CD4-positive, CD25-positive, alpha-beta regulatory T cell (primary cell): ENCODE measurements at places on chromosomes 16 and 17. TPM values are rescaled to one million over a fixed set of nuclear protein-coding genes. Genes with fewer than 3 reads are reported as not detected.

GRCh38 chr16:54422159-54422558 is 135.6 kb upstream of the IRX3 start:
- no peak overlapping the region for H3K27ac ChIP-seq
- no peaks in the 10 kb centered on the region for H3K36me3 ChIP-seq
- no peaks in the 10 kb centered on the region for H3K4me1 ChIP-seq
- H3K27me3 ChIP-seq = no peaks in the 10 kb centered on the region

GRCh38 chr17:76562734-76563148 is 22.9 kb downstream of the PRCD start:
- H3K4me3 ChIP-seq = no peak overlapping the region
- H3K27me3 ChIP-seq = no peaks in the 10 kb centered on the region
- peaks cover 39% of the 10 kb centered on the region for H3K36me3 ChIP-seq
- peaks cover 42% of the 10 kb centered on the region for H3K4me1 ChIP-seq
- no peak overlapping the region for H3K27ac ChIP-seq

DNA sequence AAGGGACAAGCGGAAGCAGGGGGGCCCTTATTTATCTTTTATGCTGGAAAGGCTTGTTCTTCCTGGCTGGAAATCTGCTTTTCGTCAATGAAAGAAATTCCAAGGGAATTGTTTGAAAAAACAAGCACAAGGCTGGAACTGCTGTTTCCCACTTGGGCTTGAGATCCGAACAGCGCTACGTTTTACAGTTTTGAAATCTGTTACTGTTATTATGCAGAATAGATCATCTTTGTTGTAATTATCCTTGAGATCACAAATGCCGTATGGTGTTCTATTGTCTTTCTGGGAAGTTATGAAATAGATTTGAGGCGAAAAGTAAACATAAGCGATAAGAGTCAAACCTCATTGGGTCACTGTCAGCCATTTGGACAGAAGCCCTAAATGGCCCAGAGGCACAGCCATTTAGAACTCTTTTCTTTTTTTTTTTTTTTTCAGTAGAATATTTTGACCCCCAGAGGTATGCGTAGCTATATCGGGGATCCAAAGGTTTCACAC is 223.3 kb downstream of the IRX3 start:
- H3K27me3 ChIP-seq = no peaks in the 10 kb centered on the region
- DNase-seq = no peak
- H3K4me3 ChIP-seq = no peak overlapping the region
- no peaks in the 10 kb centered on the region for H3K36me3 ChIP-seq
- H3K27ac ChIP-seq = no peak overlapping the region

DNA sequence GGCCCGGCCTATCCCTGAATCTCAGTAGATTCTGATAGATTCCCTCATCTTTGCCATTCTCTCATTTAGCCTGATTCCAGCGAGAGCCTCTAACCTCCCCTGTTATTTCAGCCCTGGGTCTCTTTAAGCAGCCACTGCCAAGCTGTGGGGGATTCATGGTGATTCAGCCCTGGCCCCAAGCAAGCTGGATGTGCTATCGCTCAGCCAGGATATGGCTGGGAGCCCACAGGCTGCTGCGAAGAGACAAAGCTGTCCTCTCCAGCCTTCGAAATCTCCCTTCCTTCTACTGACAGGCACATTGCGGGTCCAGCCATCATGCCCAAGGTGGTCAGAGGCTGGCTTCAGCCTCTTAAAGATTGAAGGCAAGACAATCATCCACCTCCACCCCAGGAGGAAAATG is 394.1 kb downstream of the SOX9 start:
- DNase-seq = no peak
- H3K27me3 ChIP-seq = no peaks in the 10 kb centered on the region
- H3K36me3 ChIP-seq = no peaks in the 10 kb centered on the region

- no peak overlapping the region for H3K27ac ChIP-seq
- no peak for DNase-seq
- no peak overlapping the region for H3K4me3 ChIP-seq
- no peaks in the 10 kb centered on the region for H3K4me1 ChIP-seq
- no peaks in the 10 kb centered on the region for H3K36me3 ChIP-seq
- no peaks in the 10 kb centered on the region for H3K27me3 ChIP-seq
Measured at GRCh38 chr16:7452090-7452489, 119.4 kb downstream of the RBFOX1 start.

GRCh38 chr16:88511060-88511459 is 58.0 kb downstream of the ZFPM1 start:
- DNase-seq = no peak
- peaks cover 1% of the 10 kb centered on the region for H3K36me3 ChIP-seq
- no peak overlapping the region for H3K27ac ChIP-seq
- H3K27me3 ChIP-seq = no peaks in the 10 kb centered on the region
- H3K4me3 ChIP-seq = no peak overlapping the region

GRCh38 chr17:78815696-78816095 is 24.9 kb downstream of the USP36 start:
- H3K36me3 ChIP-seq = peaks cover 81% of the 10 kb centered on the region
- no peak for DNase-seq
- H3K27me3 ChIP-seq = no peaks in the 10 kb centered on the region
- H3K27ac ChIP-seq = no peak overlapping the region

GRCh38 chr17:83065660-83066542 is 13.5 kb upstream of the METRNL start:
- H3K4me3 ChIP-seq = no peak overlapping the region
- H3K27ac ChIP-seq = no peak overlapping the region
- no peaks in the 10 kb centered on the region for H3K36me3 ChIP-seq
- H3K27me3 ChIP-seq = no peaks in the 10 kb centered on the region

DNA sequence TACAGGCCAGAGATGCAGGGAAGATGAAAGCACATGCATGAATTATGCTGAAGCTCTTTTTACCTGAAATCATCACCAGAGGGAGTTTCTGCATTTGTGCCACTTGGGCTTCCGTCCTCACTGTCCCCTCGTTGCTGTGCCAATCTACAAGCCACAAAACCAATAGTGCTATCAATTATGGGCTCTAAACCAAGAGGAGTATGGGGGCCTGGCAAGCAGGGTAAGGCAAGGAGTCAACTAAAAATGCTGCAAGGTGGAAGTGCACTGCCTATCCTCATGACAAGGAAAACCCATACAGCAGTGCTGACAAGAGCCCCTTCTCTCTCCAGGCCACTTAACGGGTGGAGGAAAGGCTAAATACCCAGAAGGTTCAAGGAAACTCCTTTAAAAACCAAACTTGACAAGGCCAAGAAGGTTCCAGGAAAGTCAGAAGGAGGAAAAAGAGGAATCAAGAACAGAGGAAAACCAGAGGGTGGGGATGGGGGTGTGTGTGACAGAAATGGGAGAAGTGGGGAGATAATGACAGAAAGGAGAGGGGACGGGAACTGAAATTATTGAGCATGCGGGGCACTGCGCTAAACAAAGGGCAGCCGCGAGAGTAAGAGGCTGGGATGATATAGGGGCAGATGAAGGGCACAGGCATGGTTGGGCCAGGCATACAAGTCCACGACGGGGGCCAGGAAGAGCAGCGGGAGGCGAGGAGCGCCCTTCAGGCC is 674 bp downstream of the C17orf75 start:
- peaks cover 15% of the 10 kb centered on the region for H3K4me1 ChIP-seq
- H3K27ac ChIP-seq = peak overlapping the region; percentile 82
- DNase-seq = peak; percentile 84
- H3K4me3 ChIP-seq = peak overlapping the region; percentile 88
- peaks cover 15% of the 10 kb centered on the region for H3K36me3 ChIP-seq
- no peaks in the 10 kb centered on the region for H3K27me3 ChIP-seq

Gene TBC1D3G
- total RNA-seq = not detected

Gene C16orf74
- 5.5 TPM for total RNA-seq

Gene AGRP
- not detected for total RNA-seq

Gene CNTNAP1
- 54.9 TPM for total RNA-seq

Gene PRR29
- total RNA-seq = 0.52 TPM

Gene TBC1D3
- not detected for total RNA-seq

Gene CNGB1
- not detected for total RNA-seq
